ENCODE measurements at places on chromosomes 2 and 18.
A peak's percentile ranks its signal among the peaks of the same experiment; 100 is the strongest.

- DNase-seq, result no peak
These were observed 606 bp downstream of the GAL3ST2 start for GRCh38 chr2:241777170-241777685.

DNA sequence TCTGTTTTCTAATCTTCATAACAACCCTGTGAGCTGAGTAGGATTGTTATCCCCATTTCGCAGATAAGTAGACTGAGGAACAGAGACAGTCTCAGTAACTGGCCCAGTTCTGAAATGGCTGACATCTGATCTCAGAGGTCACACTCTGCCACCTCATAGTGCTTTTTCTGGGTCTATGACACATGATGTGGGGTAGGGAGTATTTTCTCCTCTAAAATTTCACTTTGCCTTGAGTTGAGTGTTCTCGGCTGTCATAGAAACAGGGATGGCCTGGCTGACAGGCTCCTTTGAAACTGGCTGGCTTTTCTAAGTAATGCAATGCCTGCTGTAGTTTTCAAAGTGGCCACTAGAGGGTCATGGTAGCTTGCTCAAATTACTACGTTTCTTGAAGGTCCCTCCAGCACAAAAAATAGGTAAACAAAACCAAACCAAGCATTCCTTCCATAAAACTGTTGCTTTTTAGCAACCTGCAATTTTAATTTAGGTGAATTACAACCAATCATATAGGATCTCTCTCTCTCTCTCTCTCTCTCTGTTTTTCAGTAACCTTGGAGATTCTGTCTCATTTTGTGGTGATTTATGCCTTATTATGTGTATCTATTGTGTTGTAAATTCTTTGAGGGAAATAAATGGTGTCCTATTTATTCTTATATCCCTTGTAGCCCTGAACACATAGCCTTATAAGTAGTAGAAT, 84.2 kb upstream of the TTN start:
- DNase-seq, result peak; percentile 14

- no peak for DNase-seq
These were observed 117.6 kb downstream of the HIBCH start for GRCh38 chr2:190202018-190202417.

- DNase-seq, result no peak
These were observed 74.1 kb downstream of the VAPA start for GRCh38 chr18:9987931-9988330.

GRCh38 chr2:133235968-133236367, 332.3 kb downstream of the NCKAP5 start:
- DNase-seq, result no peak

- no peak for DNase-seq
These were observed 148.0 kb upstream of the SLC14A2 start for GRCh38 chr18:45467293-45467692.

- no peak for DNase-seq
These were observed 218.7 kb downstream of the RBM43 start for GRCh38 chr2:151042964-151043363.

DNA sequence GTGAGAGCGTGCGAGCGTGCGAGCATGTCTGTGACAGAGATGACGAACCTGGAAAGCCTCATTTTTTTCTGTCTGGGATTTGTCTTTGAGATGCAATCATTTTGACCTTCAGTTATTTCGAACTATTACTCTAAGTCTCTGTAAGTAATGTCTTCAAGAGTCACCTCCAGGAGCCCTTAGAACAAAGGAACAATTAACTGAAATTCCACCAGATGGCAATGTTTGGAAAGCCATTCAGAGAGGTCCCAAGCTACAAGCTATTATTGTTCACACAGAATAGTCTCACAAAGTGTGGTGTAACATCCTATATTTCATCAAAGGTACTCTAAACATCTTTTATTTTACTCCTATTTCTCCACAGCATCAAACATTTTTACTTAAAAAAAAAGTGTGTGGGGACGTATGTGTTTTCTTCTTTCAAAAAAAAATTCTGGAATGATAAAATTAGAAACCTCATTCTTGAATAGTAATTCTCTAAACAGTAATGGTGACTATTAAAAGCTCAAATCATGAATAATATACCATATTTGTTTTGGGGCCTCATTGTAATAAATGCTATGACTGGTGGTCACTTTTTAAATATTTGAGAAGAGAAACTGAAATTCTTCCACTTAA, 35.1 kb upstream of the MAPRE2 start:
- no peak for DNase-seq

GRCh38 chr2:36740061-36740460, 43.6 kb downstream of the VIT start:
- no peak for DNase-seq

GRCh38 chr2:38602136-38602731, 494 bp downstream of the HNRNPLL start:
- peak; percentile 20 for DNase-seq

- DNase-seq, result no peak
These were observed 185.9 kb upstream of the SLC39A10 start for GRCh38 chr2:195471163-195471562.

DNA sequence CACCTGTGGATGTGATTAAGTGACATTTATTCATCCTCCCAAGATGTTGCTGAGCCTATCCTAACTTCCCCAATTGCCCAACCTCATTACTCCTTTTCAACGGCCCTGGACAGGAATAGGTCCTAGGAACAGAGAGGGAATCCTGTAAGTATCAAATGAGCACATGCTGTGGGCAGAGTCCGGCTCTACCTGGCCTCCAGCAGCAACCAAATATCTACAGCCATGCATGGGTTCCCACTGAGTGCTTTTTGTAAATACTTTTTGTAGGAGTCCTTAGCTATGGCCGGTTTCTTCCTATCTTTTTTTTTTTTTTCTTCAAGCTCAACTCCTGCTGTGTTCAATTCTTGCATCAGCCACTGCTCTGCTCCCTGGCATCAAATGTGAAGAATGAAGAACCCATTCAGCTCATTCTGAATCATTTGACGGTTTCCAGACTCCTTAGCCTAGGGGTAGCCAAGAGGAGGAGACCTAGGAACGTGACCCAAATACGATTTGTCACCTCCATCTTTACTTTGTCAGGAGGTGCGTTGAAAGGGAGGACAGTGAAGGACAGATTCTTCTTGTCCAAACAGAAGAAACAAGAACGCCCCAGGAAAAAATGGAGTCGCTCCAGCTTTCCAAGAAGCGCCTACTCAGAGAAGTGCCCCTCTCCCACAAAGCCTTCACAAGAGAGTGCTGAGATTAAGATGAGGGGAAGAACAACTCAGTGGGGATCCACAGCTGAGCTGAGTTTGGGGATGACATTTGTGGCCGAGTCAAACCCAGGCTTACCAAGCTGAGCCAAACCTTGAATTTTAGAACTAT, 46.7 kb upstream of the LCLAT1 start:
- DNase-seq, result no peak

- no peak for DNase-seq
These were observed 58.7 kb downstream of the GNAL start for GRCh38 chr18:11747731-11748130.

DNA sequence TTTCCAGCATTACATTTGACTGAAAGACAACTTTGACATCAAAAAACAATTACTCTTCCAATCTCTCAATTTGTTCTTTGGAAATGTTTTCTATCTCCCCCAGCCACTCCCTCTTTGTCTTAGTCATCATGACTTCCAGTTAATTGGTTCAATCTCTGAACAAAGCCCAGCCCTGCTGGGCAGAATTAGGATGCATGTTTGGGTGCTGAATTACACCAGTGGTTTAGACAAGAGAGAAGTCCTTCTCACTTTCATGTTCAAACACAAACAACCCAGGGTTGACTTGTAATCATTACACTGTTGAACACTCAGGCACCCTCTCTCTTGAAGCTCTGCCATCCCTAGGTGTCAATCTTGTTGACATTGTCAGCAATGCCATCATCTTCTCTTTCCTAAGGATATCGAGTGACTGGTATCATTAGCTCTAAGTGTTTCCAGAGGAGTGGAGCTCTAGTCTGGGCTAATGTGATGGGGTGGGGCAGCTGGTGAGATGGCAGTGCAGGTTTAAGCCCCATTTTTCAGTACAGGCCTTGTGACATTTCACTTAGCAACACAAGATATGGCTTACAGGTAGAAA, 90.8 kb upstream of the MEIS1 start:
- no peak for DNase-seq

- DNase-seq, result no peak
These were observed 122.9 kb upstream of the ST6GAL2 start for GRCh38 chr2:107008843-107009242.

DNA sequence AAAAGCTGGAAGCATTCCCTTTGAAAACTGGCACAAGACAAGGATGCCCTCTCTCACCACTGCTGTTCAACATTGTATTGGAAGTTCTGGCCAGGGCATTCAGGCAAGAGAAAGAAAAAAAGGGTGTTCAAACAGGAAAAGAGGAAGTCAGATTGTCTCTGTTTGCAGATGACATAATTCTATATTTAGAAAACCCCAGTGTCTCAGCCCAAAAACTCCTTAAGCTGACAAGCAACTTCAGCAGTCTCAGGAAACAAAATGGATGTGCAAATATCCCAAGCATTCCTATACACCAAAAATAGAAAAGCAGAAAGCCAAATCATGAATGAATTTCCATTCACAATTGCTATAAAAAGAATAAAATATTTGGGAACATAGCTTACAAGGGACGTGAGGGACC, 11.1 kb downstream of the SLC8A1 start:
- DNase-seq, result no peak

DNA sequence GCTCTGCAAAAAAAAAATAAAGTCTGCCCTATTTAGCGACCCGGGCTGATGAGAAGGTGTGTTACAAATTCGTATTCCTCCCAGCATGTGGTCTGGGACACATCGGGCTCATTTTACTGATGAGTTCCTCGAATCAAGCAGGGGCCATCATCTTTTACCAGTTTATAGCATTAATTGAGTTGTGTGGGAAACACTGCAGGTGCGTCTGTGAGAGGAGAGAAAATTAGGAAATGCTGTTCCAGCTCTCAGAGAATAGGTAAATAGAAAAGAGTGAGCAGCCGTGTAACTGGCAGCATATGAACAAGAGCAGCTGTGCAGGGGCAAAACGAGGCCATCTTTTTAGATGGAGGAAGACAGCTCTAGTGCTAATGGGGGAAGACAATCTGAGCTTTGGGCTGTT, 216.7 kb downstream of the SETBP1 start:
- DNase-seq, result no peak

GRCh38 chr2:22826703-22827102, 558.3 kb upstream of the KLHL29 start:
- no peak for DNase-seq

- no peak for DNase-seq
These were observed 5.0 kb upstream of the SERPINB2 start for GRCh38 chr18:63882333-63883141.

GRCh38 chr18:9902832-9903231, 11.0 kb upstream of the VAPA start:
- no peak for DNase-seq

GRCh38 chr2:235917506-235917905, 250.7 kb downstream of the GBX2 start:
- DNase-seq, result no peak

GRCh38 chr2:180559771-180560170, 420.6 kb upstream of the UBE2E3 start:
- DNase-seq, result no peak

- DNase-seq, result no peak
These were observed 820.6 kb upstream of the PIK3C3 start for GRCh38 chr18:41134426-41134825.

DNA sequence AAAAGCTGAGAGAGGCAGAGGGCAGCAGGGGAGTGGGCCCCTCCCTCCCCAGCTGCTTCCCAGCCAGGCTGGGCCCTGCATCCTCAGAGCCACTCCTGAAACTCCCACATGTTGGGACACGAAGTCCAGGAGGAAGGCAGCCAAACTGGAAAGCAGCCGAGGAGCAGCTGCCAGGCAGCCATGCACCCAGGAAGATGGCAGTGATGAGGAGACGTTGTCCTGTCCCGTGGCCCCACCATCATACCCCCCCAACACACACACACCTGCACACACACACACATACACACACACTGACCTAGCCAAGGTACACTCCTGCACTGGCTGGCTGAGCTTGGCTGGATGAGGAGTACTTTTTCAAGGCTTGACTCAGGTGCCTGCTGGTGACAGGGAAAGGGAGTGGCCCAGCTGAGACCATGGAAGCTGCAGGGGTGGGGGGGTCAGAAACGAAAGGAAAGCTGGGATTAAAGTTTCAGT, 106.0 kb downstream of the CYP26B1 start:
- no peak for DNase-seq

DNA sequence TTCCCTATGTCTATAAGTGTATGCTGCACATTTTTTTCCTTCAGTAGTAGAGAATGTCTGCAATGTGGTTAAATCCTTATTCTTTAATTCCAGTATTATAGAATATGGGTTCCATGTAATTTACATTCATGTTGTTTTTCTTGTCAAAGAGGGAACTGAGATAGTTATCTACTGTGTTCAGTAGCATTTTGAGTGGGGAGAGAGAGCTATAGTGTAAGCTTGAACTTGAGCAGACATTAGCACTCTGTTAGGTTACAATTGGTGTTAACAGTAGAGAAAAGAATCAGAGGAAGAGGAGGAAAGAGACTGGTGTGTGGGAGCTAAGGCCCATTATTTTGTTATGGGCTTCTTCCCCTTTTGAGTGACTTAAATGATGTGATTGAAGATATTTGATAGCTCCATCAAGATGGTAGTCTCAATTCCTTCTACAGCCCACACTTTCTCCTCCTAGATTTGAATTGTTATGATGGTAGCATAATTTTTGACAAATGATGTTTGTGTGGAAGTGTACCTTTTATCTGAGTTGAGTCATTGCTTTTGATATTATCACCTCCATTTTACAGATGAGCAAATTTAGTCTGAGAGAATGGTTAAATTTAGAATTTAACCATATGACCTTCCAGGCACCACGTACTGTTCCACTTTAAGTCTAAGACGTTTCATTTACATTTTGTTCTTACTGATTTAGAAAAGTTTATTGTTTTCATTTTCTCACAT, 71.3 kb downstream of the FMNL2 start:
- DNase-seq, result no peak

DNA sequence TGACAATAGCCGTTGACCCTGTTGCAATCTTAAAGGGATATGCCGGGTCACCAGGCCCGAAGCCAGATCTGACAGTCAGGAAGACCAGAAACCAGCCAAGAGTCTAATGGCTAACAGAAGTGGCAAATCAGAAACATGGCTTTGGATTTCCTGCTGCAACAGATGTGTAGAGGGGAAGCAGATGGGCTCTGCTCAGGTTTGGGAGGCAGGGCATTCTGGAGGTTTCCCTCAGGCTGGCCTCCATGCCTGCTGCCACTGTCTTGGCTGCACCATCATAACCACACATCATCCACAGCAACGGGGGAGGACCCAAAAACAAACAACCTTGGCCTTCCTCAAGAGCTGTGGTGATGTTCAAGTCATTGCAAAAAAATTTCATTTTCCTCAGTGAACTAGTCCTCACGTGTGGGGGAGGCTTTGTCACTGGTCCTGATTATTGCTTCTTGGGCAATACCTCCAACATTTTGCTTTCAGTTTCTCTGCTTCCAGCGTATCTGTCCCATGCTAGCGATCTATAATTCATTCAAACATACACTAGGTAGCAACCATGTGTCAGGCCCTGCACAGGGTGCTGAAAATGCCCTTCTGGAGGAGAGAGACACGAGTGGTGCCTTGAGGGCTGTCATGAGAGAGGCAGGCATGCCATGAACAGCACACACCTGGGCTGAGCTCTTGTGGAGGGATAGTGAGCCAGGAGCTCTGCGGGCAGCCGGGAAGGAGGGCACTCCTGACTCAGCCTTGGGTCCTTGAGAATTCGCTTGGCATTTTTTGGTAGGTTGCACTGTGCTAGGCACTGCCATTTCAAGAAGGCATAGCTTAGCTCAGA, 48.2 kb upstream of the LGALSL start:
- DNase-seq, result no peak
